ENCODE measurements at places on chromosomes 12 and 14.

GRCh38 chr14:32764131-32764530, 174.5 kb upstream of the NPAS3 start:
- no peak for DNase-seq

- no peak for DNase-seq
These were observed 13.1 kb upstream of the CHD4 start for GRCh38 chr12:6620137-6620884.

- DNase-seq, result no peak
These were observed 27.6 kb downstream of the KICS2 start for GRCh38 chr12:64194333-64195149.

DNA sequence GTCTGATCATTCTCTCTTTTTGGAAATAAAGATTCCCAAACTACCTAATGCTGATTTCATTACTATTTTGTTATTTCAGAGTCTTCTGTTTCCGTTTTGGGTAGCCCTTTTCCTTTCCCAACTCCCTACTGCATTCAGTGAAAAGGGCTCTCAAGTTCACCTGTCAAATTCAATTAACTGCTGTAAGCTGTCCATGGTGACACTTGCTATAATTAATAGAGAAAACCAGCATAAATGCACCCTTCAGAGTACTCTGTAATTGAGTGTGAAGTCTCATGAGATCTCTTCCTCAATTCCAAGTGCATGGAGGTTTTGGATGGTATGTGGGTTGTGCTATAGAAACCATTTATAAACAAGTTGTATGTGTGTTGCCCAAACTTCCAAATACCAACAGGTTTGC, 187.2 kb downstream of the RPL10L start:
- DNase-seq, result no peak

DNA sequence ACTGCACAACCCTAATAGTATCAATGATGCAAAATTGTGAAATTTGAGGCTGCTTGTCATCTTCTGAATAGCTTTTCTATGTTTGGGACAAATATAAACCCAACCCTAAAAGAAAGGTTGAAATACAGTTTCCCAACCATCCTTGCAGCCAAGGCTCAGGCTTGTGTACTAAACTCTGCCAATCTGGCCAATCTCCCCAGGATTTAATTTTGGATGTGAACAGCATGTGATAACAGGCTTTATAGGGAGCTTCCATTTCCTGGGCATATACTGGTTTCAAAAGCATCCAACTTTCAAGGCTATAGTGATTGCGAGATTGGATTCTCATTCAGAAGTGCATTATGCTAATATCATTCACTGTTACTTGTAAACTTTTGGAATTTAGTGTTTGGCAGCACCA, 55.7 kb upstream of the MUCL1 start:
- DNase-seq, result no peak

DNA sequence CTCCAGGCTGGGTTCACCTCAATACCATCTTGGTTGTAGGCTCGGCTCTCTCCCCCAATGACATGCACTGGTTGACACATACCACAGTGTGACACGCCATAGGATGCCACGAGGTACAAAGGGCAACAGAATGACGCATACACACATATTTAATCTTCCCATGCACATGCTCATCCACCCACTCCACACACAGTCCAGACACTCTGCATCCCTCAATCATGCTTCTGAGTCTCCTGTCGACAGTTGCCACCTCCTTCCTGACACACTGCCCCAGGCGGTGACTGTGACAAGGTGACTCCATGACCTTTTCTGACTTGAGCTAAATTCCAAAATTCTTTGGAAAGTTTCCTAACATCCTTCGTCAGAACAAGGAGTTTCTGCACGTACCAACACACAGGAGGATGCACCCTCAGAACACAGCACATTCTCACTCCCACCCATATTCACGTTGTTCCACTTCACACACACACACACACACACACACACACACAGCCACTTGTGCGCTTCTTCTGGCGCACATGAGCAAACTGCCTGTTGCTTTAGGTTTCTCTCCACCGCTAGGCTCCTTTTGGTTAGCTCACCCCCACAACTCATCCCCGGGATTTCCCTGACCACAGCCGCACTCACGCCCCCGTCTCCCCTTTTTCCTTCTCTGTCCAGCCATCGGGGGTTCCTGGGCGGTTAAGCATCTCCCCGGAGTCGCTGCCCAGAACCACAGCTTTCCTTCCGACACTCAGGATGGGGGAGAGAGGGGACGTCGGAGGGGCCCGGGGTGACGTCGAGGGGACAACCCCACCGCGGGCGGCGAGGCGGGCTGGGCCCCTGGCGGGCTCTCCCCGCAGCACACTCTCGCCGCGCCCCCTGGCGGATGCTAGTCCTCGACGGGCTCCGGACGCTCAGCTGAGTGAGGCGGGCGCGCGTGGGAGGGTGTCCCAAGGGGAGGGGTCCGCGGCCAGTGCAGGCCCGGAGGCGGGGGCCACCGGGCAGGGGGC, 536 bp upstream of the WNT1 start:
- peak; percentile 36 for DNase-seq

- DNase-seq, result no peak
These were observed 69.5 kb downstream of the CLMN start for GRCh38 chr14:95250140-95250769.

DNA sequence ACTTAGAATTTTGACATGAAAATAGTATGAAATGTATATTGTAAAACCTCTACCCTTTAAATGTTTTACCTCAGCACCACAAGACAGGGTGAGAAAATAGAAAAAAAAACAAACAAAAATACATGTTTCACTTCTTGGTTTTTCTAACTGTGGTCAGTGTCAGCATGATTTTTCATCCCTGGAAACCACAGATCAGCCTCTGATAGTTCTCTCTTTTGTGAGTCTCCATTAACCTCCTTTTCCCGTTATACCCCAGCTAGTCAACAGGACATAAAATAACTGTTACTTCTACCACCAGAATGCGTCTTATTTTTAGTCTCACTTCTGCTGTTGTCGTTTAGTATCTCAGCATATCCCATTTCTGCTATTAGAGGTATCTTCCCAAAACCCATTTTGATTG, 48.3 kb upstream of the KCNMB4 start:
- no peak for DNase-seq

Data from NCI-H1048 (cell line).